ENCODE measurements at places on chromosomes 1 and 21. TPM values are rescaled to one million over a fixed set of nuclear protein-coding genes. Genes with fewer than 3 reads are reported as not detected.

The NUAK2 gene
- 8.6 TPM for total RNA-seq

The KRTAP10-5 gene
- total RNA-seq, result not detected

The PGLYRP3 gene
- total RNA-seq, result not detected

The F5 gene
- not detected for total RNA-seq

The HES4 gene
- 30.9 TPM for total RNA-seq

The CASQ2 gene
- not detected for total RNA-seq

The DPM3 gene
- total RNA-seq, result 26.9 TPM

The PADI3 gene
- not detected for total RNA-seq

The CSDE1 gene
- total RNA-seq, result 533 TPM
